ENCODE measurements at places on chromosomes 7 and 10.

DNA sequence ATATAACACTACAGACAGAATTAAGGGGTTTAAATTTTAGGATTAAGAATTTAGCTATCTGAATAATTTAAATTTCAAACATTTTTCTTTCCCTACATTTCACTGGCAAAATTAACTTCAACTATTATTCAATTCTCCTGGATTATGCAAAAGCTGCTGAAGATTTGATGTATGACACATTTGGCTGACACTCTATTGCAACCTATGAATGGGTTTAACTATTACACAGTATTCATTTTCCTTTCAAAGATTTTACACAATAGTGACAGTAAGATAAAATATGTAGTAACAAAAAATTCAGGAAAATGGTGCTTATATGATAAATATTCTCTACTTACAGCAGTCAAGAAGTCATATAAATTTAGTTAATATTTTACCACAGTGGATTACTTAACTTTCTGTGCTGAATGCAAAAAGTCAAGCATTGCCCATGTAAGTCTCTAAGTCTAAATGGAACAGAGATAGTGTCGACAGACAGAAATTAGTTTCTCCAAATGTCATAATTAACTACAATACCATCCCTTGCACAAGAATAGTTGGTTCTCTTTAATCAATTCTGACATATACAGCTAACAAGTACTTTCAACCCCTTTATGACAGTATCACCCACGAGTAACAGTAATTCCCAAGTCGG, 194.1 kb upstream of the FRMD4A start:
- no peak for ATAC-seq

DNA sequence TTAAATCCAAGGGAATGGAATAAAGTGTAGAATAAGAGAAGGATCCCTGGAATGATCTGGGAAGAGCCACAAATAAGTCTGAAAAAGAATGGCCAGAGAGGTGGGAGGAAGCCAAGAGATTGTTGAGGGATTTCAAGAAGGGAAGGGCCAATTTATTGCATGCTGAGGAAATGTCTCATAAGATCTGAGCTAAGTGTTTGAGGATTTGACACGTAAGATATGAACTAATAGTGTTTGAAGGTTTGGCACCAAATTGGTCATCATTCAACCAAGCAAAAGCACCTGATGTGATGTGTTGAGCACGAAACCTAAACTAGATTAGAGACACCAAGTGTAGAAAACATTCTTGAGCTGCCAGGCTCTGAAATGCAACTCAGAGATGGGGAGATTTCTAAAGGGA, 97.9 kb downstream of the TSPAN12 start:
- ATAC-seq: no peak

DNA sequence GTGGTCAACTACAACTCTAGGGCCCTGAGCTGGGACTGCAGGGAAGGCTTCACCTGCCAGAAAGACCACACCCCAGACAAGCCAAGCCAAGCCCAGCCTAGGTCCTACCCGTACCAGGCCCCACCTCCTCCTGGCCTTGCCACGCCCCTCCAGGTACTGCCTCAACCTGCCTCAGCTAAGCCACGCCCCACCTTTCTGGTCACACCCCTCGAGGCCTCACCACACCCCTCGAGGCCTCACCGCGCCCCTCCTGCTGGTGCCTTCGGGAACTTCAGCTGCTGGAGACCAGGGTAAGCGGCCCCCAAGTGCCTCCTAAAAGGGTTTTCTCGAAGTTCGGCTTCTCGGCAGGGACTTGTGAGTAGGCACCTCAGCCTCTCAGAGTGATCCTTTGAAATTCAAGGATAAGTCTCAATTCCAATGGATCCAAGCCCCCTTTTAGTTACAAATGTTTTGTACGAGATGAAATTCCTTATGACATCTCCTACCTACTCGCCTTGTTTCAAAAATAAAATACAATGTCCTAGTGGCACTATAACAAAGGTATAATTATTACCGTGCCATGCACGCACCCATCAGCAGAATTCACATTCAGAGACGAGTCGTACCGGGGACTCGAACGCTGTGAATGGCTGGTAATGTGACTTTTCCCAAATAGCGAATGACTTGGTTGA, 171.2 kb downstream of the ARHGAP21 start:
- ATAC-seq: peak; percentile 98

DNA sequence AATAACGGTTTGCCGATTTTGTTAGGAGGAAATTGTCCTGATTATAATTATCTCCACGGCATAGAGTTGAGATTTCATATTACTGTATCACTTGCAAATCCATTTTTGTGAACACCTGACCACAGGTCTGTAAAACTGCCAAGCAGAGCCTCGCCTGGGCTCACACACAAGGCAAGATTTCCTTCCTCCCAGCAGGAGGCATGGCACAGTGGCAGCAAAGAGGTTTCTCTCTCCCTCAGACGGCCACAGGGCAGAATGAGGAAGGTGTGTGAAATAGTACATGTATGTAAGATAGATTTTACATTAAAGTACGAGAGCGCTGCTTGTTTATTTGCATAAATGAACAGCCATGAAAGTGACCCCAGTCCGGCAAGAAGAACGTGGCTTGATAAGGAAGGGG, 130.1 kb downstream of the CELF2 start:
- no peak for ATAC-seq

DNA sequence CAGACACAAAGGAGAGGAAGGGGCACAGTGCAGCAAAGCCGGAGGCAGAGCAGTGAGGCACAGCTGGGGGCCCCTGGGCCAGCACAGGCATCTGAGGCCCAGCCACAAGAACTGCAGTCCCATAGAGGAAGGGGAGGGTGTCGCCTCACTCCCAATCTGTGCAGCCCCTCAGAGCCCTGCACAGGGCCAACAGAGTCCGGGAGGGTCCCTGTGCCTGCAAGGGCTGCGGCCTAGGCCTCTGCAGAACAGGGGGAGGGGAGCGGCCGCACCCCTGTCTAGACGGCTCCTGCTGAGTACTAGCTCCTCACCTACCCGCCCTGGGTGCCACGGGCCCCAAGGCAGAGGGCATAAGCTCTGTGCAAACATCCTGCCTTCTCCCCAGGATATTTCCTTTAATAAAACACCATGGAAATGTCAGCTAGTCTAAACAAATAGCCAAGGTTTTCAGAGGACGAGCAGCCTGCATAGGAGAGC, 32.4 kb upstream of the RET start:
- ATAC-seq: no peak

DNA sequence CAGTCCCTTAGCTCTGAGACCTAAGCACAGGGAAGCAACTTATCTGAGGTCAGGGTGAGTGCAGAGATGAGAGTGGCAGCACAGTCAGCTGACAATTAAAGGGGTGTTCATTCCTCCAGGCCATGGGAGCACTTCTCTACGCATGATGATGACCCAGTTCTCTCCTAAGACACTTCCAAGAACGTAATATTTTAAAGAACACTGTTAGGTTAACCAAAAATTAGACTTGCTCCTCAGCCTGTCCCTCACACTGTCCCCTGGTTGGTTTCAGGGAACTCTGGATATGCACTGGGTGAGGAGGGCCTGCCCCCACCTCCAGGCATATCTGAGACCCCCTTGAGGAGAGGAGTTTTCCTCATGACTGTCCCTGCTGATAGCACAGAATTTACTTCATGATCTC, 767.5 kb downstream of the GRID1 start:
- no peak for ATAC-seq
